ENCODE measurements at places on chromosomes 5 and 9. TPM values are rescaled to one million over a fixed set of nuclear protein-coding genes. Genes with fewer than 3 reads are reported as not detected.

- peak; percentile 60 for DNase-seq
Measured at GRCh38 chr5:180090098-180090768, 18.7 kb upstream of the RNF130 start.

DNA sequence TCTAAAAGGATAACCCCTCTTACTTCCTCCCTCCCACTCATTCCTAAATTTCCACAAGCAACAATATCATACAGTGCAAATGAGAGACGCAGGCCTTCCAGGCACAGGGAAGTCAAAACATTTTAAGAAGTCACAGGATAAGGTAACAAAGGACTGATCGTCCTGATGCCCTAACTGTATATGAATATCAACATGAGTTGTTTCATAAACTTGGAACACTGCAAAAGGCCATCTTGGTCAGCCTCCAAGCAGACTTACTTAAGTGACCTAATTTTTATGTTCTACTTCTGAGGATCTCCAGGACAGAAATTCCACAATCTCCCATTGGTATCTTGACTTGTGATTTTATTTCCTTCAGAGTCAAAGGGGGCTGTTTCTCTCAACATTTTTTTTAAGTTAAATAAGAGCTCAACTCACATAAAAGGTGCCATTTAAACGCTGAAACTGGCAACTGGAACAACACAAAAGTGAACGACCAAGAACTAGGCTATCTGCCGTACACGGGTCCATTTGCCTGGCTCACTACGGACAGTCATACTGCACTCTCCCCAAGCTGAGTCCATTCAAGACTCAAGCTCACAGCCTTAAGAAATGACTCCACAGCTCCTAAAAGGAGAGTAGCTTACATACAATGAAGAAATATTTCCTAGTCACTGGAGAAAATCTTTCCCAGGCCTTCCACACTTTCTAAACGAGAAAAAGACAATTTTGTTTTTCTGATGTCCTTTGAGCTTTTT is 71.3 kb downstream of the LHFPL2 start:
- DNase-seq, result no peak

Gene CAVIN4
- total RNA-seq, result 0.60 TPM

- DNase-seq, result no peak
Measured at GRCh38 chr5:18811661-18812060, 1176.3 kb downstream of the CDH18 start.

DNA sequence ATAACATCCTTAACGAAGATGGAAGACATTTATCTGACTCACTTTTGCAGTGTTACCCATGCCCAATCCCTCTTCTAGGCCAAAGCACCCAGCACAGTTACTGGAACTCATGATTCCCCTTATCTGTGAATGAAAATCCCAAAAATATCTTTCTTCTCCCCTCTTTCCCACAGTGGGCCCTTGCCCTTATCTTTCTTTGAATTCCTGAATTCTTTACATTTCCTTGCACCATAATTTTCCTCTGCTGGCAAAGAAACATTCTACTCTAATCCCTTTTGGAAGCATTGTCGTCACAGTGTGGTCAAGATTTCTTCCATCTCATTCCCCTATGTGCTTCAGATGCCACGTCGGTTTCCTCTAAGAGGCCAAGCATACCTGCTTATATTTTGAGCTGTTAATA is 135.9 kb upstream of the LIFR start:
- DNase-seq, result no peak

Gene ARHGEF28
- total RNA-seq, result 1.7 TPM

GRCh38 chr9:6681957-6682501 is 36.5 kb upstream of the GLDC start:
- no peak for DNase-seq

Gene C9orf153
- total RNA-seq, result not detected

DNA sequence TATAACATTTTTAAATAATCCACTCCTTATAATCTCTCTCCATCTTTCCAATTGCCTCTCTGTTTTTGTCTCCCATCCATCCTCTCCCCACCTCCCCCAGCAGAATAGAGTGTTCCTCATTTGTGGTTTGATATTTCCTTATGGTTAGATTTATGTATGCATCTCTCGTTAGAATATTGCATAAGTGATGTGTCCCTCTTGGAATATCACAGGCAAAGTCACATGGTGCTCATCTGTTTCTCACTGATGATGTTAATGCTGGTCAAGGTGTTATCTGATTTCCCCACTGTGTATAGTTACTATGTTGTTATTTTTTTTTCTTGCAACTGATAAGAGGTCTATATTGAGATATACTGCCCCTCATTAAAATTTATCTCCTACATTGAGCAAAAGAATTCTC is 3.1 kb upstream of the LRRC70 start:
- DNase-seq, result no peak

GRCh38 chr9:113949571-113950078 is 73.5 kb downstream of the ZNF618 start:
- DNase-seq, result no peak

- DNase-seq, result no peak
Measured at GRCh38 chr9:123940721-123941523, 11.0 kb upstream of the DENND1A start.

- DNase-seq, result no peak
Measured at GRCh38 chr5:89823046-89823445, 586.5 kb downstream of the CETN3 start.

DNA sequence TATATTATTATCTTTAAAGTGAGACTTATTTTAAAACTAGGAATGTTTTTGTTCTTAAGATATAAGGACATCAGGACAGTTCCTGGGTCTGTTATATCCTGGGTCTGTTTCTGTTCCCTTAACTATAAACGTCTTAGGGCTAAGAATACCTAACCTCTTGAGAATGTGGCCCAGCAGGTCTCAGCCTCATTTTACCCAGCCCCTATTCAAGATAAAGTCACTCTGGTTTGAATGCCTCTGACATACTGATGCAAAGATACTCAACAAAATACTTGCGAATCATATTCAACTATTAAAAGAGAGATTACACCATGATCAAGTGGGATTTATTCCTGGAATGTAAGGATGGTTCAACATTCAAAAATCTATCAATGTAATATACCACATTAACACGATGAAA is 51.0 kb downstream of the STK10 start:
- DNase-seq, result no peak

DNA sequence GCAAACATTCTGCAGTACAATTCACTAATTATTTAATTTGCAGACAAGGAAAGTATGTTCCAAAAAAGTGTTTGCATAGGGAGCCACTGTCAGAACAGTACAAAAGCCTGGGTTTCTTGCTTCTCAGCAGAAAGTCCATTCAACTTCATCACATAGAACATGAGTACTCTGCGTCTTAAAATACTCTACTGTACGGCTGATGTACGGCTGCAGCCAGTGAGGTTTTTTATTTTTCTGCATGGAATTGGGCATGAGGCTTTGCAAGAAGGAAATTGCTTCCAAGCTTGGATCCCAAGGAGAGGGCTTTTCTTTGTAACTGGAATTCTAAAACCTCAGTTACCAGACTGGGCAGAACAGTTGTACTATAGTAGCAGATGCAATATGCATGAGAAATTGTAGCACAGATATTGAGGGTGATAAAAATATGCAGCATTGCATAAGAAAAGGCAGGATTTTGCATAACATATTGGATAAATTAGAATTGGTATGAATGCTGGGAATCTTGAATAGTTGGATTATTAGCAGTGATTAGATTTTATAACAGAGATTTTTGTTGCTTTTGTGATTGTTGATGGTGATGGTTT is 178.1 kb upstream of the CDH9 start:
- DNase-seq, result no peak

DNA sequence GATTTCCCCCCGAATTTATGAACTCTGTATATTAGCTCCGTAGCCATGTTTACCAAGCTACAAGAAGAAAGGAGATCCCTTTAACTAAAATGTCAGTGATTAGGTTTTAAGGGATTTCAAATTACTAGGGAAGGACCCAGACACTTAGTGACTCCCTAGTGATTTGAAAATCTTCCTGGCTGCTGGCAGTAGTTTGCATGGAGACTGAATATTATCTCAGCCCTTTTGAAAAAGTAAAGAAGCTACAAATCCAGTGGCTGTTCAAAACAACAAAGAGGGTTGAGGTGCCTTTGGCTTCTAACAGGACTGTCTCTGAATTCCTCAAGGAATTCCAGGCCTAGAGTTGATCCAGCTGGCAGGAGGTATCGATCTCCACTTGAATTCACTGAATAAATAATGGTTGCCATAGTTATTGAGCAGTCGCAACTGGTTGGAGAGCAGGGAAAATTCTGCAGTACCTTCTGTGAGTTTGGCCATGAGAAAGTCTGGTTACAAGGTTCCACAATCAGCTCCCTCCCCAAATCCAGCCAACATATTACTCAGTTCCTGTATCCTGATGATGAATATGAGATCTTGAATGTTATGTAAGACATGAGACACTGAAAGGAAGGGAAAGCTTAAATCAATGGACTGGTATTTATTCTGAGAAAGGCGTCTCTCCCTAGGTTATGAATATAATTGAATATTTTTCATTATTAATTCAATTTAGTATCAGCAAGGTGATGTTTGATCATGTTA is 37.7 kb downstream of the NR4A3 start:
- DNase-seq, result no peak

GRCh38 chr5:16455668-16456067 is 9.9 kb downstream of the ZNF622 start:
- no peak for DNase-seq

Gene AUH
- total RNA-seq, result 12.9 TPM

DNA sequence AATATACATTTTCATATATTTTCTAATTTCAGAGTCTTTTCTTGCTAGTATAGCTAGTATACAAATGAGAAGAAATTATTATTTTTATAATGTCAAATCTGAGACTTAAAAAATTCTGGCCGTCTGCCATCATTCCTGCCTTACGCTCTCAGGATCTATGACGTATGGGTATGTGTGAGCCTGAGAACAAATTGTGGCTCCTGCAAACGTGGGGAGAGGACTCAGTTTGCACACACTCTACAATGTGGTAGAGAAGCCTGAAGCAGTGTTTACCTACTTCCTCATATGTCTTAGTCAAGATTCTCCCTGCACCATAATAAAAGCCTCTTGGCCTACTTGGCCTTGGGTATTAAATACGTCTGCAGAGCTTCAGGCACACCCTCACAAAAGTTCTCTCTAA is 825.4 kb downstream of the SEMA5A start:
- no peak for DNase-seq

DNA sequence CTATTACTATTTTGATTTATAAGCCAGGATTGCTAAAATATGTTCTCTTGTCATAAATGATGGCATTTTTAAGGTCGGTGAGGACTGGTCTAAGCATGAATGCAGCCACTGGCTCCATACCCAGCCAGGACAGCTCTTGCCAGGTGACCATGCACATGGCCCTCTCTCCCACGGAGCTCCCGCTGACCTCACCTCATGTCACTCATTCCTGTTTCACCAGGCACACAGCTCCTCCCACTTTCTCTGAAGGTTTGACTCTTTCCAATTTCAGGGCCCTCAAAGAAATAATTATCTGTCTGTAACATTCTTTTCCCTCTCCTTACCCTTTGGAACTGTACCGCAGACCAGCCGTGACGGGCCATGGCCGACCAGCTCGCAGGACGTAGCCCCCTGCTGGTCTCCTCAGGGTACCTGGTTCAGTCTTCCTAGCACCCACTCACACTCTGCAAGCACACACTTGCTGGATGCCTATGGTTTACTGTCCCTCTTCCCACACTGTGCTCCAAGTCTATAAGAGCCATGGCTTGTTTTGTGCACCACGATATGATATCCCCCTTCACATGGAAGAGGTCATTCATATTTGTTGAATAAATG is 72.5 kb downstream of the LIFR start:
- no peak for DNase-seq

DNA sequence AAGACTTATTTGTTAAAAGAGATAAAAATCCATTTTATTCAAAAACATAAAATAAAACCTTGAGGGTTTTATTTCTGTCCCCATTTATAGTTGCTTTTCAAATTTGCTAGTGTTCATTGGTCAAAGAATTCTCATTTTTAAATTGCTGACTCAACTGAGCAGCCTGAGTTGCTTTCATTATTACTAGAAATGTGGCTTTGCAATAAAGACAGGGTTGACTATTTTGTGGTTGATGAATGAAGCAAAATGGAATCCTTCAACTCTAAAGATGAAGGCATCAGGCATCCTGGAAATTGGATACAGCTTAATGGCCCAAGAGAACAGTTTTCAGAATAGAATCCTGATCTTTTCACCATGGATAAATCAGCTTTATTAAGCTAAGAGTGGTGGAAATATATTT is 23.9 kb upstream of the PPP3R2 start:
- DNase-seq, result no peak

GRCh38 chr9:114291886-114292590 is 30.9 kb upstream of the ORM1 start:
- no peak for DNase-seq

- no peak for DNase-seq
Measured at GRCh38 chr5:61651195-61651594, 319.1 kb downstream of the ZSWIM6 start.

- DNase-seq, result no peak
Measured at GRCh38 chr9:75941066-75941465, 50.6 kb downstream of the PCSK5 start.

GRCh38 chr9:127869310-127870152 is 7.9 kb downstream of the AK1 start:
- peak; percentile 75 for DNase-seq

GRCh38 chr5:135206862-135207261 is 172.8 kb upstream of the PITX1 start:
- DNase-seq, result no peak

DNA sequence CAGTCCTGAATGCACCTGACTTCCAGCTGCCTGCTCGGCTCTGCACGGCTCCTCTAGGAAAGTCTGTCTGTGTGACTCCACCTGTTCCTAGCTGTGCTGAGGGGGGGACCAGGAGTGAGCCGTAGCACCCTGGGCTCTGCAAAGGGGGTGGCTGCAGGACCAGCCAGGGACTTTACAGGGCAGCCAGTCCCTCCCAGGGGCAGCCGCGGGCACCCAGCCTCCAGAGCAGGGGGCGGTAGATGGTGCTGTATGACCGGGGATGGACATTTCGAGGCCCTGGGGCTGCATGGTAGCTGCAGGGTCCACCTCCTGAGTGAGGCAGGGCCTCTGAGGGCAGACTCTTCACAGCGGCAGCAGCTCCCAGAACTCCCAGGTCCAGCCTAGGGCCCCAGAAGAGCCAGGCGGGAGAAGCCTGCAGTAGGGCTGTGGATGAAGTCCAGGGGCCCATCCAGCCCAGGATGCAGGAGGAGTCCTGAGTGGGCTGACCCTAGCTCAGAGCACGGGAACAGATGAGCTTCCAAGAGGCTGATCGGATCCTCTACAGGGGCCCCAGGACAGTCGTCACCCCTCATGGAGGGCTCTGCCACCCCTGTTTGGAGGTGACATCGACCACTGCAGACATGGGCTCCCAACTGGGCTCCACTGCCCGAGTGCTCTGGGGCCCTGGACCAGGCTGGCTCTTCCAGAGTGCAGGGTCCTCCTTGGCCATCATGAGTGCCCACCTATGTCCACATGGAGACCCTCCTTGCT is 105.4 kb downstream of the ZNF354C start:
- DNase-seq, result no peak

Gene C1QTNF2
- total RNA-seq, result 2.2 TPM
